ENCODE measurements at places on chromosomes 7 and 10. TPM values are rescaled to one million over a fixed set of nuclear protein-coding genes. Genes with fewer than 3 reads are reported as not detected.

DLD gene
- total RNA-seq: 120 TPM

EPO gene
- total RNA-seq: not detected

GRCh38 chr10:43282881-43283280, 16.0 kb upstream of the RASGEF1A start:
- H3K27me3 ChIP-seq: no peaks in the 10 kb centered on the region
- no peaks in the 10 kb centered on the region for H3K4me1 ChIP-seq
- no peaks in the 10 kb centered on the region for H3K36me3 ChIP-seq

DNA sequence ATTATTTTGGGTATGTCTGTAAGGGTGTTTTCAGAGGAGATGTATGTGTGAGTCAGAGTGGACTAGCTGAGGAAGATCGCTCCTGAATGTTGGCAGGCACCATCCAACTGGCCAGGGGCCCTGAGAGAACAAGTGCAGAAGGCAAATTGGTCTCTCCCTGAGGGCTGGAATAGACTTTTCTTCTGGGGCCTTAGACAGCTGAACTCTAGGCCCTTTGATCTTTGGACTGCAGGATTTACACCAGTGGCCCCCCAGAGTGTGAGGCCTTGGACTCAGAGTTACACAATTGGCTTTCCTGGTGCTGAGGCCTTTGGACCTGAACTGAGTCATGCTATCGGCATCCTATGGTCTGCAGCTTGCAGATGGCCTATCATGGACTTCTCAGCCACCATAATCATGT, 217.2 kb downstream of the REEP3 start:
- H3K27ac ChIP-seq: no peak overlapping the region
- peaks cover 8% of the 10 kb centered on the region for H3K27me3 ChIP-seq
- H3K4me1 ChIP-seq: 0 out of 2 replicates have a peak, but pooled peaks cover 2% of the 10 kb centered on the region
- H3K4me3 ChIP-seq: no peak overlapping the region
- peak; percentile 59 for DNase-seq

DNA sequence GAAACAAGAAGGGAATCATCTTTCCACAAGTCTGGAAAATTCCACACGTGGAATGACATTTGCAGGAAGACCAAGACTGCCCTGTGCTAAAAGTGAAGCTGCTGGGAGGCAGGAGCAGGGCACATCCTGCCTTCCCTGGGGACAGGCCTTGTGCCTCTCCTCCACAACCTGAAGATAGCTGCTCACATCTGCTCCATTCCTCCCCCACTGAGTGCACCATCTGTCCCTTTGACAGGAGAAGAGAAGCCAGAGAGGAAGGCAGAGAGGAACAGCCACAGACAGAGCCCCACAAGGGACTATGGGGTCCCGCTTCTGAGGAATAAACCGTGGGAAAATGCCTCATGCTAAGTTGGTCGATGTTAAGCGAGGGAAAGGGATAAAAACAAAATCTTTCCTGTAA, 15.9 kb upstream of the FAM171A1 start:
- no peak for DNase-seq
- no peaks in the 10 kb centered on the region for H3K4me1 ChIP-seq
- H3K27me3 ChIP-seq: peaks cover 25% of the 10 kb centered on the region

DNA sequence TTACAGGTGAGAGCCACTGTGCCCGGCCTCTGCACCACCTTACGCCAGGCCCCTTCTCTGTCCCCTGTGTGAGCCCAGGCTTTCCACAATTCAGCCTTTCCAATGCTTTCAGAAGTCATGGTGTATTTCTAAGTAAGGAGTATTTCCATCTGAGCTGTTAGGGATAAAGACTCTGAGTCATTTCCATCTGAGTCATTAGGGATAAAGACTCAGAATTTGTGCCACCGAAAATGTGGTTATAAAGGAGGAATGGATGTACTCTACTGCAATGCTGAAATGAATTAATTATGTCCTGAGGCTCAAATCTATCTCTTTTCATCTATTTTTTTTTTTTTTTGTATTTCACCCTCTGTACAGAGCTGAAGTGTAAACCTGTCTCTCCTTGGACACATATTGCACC, 84.0 kb downstream of the GATA3 start:
- no peaks in the 10 kb centered on the region for H3K4me1 ChIP-seq
- no peak overlapping the region for H3K4me3 ChIP-seq
- H3K27me3 ChIP-seq: no peaks in the 10 kb centered on the region
- H3K27ac ChIP-seq: no peak overlapping the region
- no peaks in the 10 kb centered on the region for H3K36me3 ChIP-seq
- peak; percentile 10 for DNase-seq

DNA sequence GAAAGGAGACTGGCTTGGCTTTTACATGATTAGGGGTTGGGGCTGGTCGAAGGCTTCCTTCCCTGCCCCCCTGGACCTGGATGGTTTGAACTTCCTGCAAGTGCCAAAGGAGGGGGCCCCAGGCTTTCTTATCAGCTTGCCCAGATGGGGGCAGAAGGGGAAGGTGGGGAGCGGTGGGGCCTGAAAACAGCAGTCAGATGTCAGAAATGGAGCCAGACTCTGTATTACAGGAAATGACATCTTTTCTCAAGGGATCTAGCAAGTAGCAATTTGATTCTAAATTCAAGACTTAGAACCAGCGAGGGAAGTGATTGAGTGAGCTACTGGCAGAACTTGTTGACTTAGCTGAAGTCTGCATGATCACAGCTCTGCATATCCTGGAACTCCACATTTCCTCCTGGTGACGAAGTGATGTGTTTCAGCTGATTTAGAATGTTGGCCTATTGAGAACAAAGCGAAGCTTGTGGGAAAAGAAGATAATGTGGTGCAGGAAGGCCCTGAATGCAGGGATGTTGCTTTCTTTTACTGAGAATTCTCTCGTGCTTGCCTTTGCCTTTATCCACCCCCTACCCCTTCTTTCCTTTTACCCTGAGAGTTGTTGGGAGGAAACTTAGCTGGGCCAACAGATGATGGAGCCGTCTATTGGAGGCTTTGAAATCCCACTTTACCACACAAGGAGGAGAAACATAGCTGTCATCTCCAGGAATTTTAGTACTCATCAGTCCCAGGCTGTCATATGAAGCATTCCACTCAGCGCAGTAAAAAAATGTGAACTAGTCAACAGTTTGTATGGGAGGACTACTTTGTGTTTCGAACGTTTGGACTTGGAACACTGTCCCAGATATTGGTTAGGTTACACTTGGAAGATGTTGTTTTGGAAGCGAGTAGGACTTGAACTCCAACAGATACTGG, 43.2 kb downstream of the CCNY start:
- H3K27me3 ChIP-seq: no peaks in the 10 kb centered on the region
- H3K36me3 ChIP-seq: no peaks in the 10 kb centered on the region
- peak; percentile 88 for DNase-seq
- no peak overlapping the region for H3K4me3 ChIP-seq

- H3K4me1 ChIP-seq: no peaks in the 10 kb centered on the region
- H3K36me3 ChIP-seq: peaks cover 19% of the 10 kb centered on the region
- H3K27ac ChIP-seq: no peak overlapping the region
- no peak overlapping the region for H3K4me3 ChIP-seq
- no peak for DNase-seq
- no peaks in the 10 kb centered on the region for H3K27me3 ChIP-seq
Observed at GRCh38 chr7:157208571-157209413, 70.1 kb downstream of the UBE3C start.

- no peaks in the 10 kb centered on the region for H3K4me1 ChIP-seq
- DNase-seq: no peak
- H3K36me3 ChIP-seq: no peaks in the 10 kb centered on the region
Observed at GRCh38 chr10:129402459-129402858, 64.6 kb upstream of the MGMT start.

DNA sequence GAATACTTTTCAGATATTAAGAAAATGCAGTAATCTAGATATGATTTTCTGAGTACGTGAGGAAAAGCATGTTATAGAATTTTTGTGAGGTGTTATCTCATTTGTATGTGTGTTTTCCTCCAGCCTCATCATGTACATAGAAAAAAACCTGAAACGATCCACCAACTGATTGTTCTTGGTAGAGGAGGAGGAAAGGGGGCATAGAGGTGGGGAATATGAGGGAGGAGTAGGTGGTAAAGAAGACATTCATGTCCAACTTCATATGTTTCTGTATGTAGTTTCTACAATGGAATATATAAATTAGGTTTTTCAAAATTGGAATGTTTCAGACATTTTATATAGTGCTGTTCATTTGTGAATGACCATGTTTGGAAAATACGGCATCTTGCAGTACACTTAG, 109.4 kb downstream of the TRIM24 start:
- no peaks in the 10 kb centered on the region for H3K27me3 ChIP-seq
- no peak for DNase-seq
- no peak overlapping the region for H3K4me3 ChIP-seq
- no peak overlapping the region for H3K27ac ChIP-seq
- H3K36me3 ChIP-seq: peaks cover 19% of the 10 kb centered on the region

DNA sequence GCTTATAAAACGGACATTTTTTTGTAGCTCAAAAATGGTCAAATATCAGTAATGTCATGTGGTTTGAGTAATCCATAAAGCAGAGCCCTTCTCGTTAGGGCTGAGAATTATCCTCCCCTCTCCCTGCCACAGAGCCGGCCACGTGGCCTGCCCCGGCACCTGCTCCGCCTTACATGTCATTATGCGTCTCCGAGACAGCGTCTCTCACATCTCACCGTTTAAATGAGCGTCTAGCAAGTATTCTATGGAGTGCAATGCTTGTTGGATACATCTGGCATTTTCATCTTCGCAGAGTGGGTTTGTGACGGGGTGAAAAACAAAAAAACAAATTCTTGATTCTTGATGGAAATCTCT, 86.1 kb downstream of the CUX1 start:
- no peak overlapping the region for H3K4me3 ChIP-seq
- H3K36me3 ChIP-seq: no peaks in the 10 kb centered on the region
- H3K27ac ChIP-seq: no peak overlapping the region
- H3K27me3 ChIP-seq: no peaks in the 10 kb centered on the region
- DNase-seq: no peak

DNA sequence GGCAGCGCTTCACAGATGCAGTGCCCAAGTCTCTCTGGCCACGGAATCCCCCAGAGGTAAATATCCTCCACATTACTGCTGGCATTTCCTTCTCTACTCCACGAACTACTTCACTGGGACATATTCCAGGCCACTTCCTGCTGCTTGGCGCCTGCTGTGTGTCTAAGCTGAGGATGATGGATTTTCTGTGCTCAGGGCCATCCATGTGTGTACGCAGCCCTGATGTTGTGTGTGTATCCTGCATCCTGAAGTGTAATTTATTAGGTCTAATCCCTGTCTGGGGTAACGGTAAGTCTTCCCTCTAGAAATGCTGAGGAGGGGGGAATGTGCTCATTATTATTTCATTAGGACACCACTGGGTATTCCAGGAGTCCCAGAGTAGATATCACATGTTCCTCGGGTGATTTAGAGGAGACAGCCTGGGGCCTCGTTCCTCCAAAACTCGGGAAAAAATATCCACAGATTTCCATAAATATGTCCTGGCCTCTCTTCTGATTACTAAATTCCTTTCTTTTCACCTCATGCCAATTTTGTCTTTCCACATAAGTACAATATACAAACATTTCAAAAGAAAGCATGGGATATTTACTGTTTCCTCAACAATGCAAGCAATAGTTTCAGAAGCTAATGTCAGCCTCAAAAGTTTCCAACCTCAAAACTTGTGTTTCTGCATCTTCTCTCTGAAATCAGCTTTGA, 25.5 kb upstream of the HABP2 start:
- H3K4me3 ChIP-seq: no peak overlapping the region
- no peaks in the 10 kb centered on the region for H3K27me3 ChIP-seq
- no peaks in the 10 kb centered on the region for H3K4me1 ChIP-seq
- no peaks in the 10 kb centered on the region for H3K36me3 ChIP-seq
- no peak overlapping the region for H3K27ac ChIP-seq
- no peak for DNase-seq

DNA sequence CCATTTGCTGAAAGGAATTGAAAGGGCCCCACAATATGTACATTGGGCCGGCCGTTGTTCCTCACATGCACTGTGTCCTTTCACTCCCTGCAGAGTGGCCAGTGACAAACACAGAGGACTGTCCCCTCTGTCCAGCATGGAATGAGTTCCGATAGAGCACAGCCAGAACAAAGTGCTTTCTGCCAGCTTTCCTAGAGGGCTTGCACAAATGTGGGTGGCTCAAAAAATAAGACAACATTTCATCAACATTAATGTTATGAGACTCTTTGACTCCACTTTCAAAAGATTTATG, 2.4 kb downstream of the PKD2L1 start:
- no peaks in the 10 kb centered on the region for H3K4me1 ChIP-seq
- peaks cover 46% of the 10 kb centered on the region for H3K27me3 ChIP-seq
- no peak overlapping the region for H3K27ac ChIP-seq
- H3K4me3 ChIP-seq: no peak overlapping the region
- H3K36me3 ChIP-seq: no peaks in the 10 kb centered on the region

- H3K4me1 ChIP-seq: peaks cover 2% of the 10 kb centered on the region
- no peak overlapping the region for H3K27ac ChIP-seq
- H3K36me3 ChIP-seq: no peaks in the 10 kb centered on the region
Observed at GRCh38 chr7:105319578-105319977, 69.1 kb downstream of the SRPK2 start.

GRCh38 chr7:31744294-31744874, 57.4 kb downstream of the PPP1R17 start:
- peak; percentile 73 for DNase-seq
- peaks cover 3% of the 10 kb centered on the region for H3K4me1 ChIP-seq
- H3K27ac ChIP-seq: no peak overlapping the region
- no peaks in the 10 kb centered on the region for H3K27me3 ChIP-seq
- H3K36me3 ChIP-seq: no peaks in the 10 kb centered on the region

GRCh38 chr7:2670720-2671391, 17.1 kb upstream of the AMZ1 start:
- no peaks in the 10 kb centered on the region for H3K27me3 ChIP-seq

Measured in IMR-90 (cell line).